Right ventricle myocardium inferior (tissue), 1 donor: ENCODE measurements at places on chromosomes 6 and 20. TPM values are rescaled to one million over a fixed set of nuclear protein-coding genes. Genes with fewer than 3 reads are reported as not detected.

- DNase-seq: no peak
These were observed 1204.0 kb upstream of the ADGRB3 start for GRCh38 chr6:67431076-67431475.

IMPG1 gene
- not detected for total RNA-seq

GSTA3 gene
- total RNA-seq: not detected

- no peak for DNase-seq
These were observed 178.8 kb downstream of the IBTK start for GRCh38 chr6:82068721-82069120.

FAXC gene
- total RNA-seq: not detected
